ENCODE measurements at places on chromosomes 4 and X.

DNA sequence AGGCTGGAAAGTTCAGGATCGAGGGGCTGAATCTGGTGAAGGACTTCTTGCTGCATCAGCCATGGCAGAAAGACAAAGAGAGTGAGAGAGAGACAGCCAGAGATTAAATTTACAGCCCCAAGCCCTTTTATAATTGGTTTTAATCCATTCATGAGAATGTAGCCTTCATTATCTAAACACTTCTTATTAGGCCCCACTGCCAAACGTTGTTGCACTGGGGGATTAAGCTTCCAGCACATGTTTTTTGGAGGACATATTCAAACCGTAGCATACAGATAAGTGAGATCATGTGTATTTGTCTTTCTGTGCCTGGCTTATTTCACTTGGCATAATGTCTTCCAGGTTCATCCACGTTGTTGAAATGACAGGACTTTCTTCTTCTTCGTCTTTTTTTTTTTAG lies 524.7 kb downstream of the SPRY1 start:
- no peak for DNase-seq

- no peak for DNase-seq
These were observed 96.6 kb upstream of the TBL1X start for GRCh38 chrX:9368262-9368661.

DNA sequence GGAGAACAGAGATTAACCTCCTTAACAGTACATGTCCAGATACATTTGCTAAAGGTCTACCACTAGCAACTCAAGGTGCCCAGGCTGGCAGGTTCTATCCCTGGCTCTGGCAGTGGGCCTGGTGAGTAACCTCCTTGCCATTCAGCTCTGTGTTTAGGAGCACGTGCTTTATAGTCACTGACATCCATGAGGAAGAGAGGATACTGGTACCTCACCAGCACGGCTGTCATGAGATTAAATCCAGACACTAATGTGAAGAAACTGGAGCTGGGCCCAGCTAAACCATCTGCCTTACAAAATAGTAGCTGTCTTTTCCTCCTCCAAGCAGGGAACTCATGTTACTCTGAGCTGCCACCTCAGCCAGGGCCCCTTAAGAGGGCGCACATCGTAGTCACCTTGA lies 45.3 kb downstream of the GPRASP3 start:
- no peak for DNase-seq

- DNase-seq: no peak
These were observed 88.5 kb downstream of the MTMR1 start for GRCh38 chrX:150781677-150782076.

- DNase-seq: no peak
These were observed 141.5 kb downstream of the CHM start for GRCh38 chrX:85905851-85906250.

- no peak for DNase-seq
These were observed 1263.1 kb downstream of the PCDH7 start for GRCh38 chr4:31983246-31983645.

- no peak for DNase-seq
These were observed 6.9 kb downstream of the SMARCA1 start for GRCh38 chrX:129516402-129516801.

DNA sequence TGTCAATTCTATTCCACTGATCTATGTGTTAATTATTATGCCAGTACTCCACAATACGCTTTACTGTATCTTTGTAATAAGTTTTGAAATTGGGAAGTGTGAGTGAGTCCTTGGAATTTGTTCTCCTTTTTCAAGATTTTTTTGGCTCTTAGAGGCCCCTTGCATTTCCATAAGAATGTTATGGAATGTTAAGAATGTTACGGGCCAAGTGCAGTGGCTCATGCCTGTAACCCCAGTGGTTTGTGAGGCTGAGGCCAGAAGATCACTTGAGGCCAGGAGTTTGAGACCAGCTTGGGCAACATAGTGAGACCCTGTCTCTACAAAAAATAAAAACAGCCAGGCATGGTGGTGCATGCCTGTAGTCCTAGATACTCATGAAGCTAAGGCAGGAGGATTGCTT lies 167.6 kb upstream of the CXorf66 start:
- no peak for DNase-seq

DNA sequence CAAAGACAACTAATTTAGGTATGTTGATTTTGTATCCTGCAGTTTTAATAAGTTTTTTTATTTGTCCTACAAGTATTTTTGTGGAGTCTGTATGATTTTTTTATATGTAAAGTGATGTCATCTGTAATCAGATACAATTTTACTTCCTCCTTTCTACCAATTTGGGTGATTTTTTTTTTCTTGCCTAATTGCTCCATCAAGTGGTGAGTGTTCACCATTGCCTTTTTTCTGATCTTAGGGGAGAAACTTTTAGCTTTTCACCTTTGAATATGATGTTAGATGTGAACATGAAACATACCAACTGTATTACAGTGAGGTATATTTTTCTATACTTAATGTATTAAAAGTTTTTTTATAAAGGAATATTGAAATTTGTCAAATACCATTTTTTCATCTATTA lies 362.3 kb downstream of the PABPC4L start:
- no peak for DNase-seq

GRCh38 chr4:119526786-119527550 lies 101.6 kb downstream of the PDE5A start:
- DNase-seq: no peak

DNA sequence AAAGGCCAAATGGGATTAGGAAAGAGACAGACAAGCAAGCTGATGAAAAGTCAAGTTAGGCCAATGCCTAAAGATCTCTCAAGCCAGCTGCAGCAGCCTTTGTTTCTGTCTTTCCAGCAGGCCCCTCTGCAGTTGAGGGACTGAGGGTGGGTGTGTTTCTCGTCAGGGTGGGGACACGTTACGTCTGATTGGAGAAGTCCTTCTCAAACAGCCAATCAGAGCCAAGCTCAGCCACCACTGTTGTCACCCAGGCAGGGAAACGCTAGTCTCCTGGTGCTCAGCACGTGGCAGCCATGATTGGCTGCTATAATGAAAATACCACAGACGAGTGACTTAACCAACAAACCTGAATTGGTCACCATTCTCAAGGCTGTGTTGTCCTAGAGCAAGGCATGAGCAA lies 177.1 kb upstream of the LCORL start:
- DNase-seq: no peak

DNA sequence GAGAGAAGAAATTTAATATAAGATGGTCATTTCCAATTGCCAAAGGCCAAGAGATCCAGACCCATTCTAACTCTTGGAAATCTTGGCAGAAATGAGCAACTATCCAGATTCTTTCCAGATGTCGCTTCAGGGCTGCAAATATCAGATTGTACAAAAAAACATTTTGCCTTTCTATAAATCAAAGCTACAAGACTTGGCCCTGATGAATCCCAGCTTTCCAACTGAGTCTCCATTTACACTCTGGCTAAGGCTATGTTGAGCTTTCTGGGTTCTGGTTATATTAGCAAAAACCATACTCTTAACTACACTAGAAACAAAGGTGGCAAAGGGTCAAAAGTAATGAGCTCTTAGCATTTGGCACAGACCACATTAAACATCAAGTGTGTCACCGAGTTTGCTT lies 345.8 kb downstream of the OPHN1 start:
- DNase-seq: no peak

GRCh38 chrX:16654093-16654492 lies 4.1 kb downstream of the S100G start:
- no peak for DNase-seq

- no peak for DNase-seq
These were observed 180.8 kb downstream of the MAGEB17 start for GRCh38 chrX:16347968-16348670.

DNA sequence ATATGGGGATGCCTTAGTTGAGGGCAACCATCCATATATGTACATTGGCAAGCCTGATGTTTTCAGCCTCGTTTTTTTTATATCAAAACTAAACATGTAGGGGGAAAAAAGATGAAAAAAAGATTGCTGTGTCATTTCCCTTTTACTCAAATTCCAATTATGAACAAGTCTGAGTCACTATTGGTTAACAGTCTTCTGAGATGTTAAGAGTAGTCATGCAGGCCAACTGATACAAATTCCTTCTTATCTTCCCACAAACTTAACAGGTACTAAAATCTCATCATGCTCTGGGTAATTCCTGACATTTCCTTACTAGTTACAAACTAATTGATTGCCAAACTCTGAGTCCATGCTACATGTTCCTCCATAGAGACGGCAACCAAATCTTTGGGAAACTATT lies 222.1 kb downstream of the FRMPD4 start:
- no peak for DNase-seq

DNA sequence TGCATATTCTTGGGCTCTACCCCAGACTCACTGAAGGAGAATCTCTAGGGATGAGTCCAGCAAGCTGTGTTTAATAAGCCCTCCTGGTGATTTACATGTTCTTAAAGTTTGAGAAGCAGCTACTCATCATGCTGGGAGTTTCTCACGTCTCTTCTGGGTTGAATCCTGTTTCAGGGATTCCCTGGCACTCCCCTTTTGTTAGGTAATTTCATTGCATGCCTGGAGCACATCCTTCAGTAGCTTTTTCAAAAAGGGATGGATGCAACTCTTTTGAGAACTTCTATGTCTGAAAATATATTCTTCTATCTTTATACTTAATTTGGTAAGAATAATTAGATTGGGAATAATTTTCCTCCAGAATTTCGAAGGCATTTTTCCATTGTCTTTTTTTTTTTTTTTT lies 4.4 kb downstream of the EVC start:
- no peak for DNase-seq

GRCh38 chrX:115504167-115504566 lies 56.8 kb upstream of the PLS3 start:
- DNase-seq: no peak

DNA sequence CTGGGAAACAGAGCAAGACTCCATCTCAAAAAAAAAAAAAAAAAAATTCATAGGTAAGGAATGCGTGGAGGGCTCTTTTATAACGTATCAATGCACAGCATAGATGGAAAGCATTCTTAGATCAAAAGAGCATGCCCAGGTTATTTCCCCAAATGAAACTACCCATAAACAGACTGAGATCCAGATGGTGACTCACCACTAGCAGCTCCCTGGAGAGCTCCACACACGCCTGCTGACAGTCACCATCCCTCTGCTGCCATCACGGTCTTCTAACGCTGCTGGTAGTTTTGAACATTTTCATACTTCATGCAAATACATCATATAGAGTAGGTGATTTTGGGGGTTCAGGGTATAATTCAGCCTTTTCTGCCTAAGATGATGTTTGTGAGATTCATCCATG lies 136.9 kb downstream of the ASMT start:
- DNase-seq: no peak

GRCh38 chr4:106019771-106020170 lies 124.5 kb downstream of the NPNT start:
- no peak for DNase-seq

GRCh38 chr4:150252741-150253140 lies 174.5 kb downstream of the DCLK2 start:
- DNase-seq: no peak
